ENCODE measurements at places on chromosomes 5 and 9.
A peak's percentile ranks its signal among the peaks of the same experiment; 100 is the strongest.

GRCh38 chr9:95570646-95571045 lies 53.9 kb upstream of the PTCH1 start:
- DNase-seq, result no peak

GRCh38 chr5:42951293-42951840 lies 88.8 kb downstream of the ANXA2R start:
- peak; percentile 51 for DNase-seq

DNA sequence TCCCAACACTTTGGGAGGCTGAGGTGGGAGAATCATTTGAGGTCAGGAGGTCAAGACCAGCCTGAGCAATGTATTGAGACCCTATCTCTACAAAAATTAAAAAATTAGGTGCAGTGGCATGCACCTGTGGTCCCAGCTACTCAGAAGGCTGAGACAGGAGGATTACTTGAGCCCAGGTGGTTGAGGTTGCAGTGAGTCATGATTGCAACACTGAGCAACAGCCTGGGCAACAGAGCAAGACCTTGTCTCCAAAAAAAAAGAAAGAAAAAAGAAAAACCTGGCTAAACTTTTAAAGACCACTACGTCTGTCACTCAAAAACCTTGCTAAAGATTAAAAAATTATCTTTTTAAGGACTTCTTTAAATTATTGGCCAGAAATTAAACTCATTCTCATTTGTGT lies 59.8 kb upstream of the ABCA1 start:
- DNase-seq, result no peak

GRCh38 chr5:15575666-15576065 lies 75.7 kb downstream of the FBXL7 start:
- no peak for DNase-seq

DNA sequence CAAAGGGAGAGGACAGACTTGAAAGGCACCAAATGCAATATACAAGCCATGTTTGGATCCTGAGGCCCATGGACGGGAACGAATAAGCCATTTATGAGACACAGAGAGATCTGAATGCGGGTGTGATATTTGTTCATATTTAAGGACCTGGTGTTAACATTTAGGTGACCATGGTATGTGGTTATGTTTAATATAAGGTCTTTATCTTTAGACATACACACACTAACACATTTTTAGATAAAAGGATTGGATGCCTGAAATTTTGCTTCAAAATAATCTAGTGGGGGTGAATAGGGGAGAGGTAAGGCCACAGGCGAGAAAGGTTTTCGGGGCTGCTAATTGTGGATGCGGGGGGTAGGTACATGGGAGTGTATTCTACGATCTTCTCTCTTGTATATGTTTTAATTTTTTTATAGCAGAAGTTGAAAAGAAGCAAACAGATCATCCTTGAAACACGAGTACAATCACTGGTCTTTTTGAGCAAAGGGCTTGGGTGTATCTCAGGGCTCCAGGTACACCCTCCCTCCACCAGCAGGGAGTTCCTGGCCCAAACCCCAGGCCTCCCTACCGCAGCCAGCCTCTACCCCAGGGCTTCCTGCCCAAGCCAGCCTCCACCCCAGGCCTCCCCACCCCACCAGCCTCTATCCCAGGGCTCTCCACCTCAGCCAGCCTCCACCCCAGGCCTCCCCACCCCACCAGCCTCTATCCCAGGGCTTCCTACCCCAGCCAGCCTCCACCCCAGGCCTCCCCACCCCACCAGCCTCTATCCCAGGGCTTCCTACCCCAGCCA lies 12.2 kb downstream of the AKNA start:
- no peak for DNase-seq

GRCh38 chr9:35051069-35051967 lies 21.1 kb downstream of the VCP start:
- DNase-seq, result peak; percentile 27

GRCh38 chr5:126794157-126794828 lies 17.4 kb downstream of the LMNB1 start:
- DNase-seq, result no peak

GRCh38 chr5:103340717-103341388 lies 82.3 kb downstream of the MACIR start:
- DNase-seq, result no peak

DNA sequence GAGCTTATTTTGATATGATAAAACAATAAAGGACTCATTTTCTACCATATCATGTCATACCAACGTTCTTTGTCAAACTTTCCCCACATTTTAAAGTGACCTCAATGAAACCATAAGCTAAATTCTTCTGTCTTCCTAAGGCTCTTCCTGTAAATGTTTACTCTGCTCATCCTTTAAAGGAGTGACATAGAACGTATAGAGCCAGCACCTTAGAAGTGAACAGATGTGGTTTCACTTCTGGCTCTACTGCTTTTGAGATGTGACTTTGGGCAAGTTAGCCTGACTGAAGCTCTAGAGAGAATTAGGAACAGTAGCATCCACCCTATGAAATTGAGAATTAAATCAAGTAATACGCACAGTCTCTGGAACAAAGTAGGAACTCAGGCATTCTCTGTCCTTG lies 24.1 kb downstream of the SAR1B start:
- no peak for DNase-seq

DNA sequence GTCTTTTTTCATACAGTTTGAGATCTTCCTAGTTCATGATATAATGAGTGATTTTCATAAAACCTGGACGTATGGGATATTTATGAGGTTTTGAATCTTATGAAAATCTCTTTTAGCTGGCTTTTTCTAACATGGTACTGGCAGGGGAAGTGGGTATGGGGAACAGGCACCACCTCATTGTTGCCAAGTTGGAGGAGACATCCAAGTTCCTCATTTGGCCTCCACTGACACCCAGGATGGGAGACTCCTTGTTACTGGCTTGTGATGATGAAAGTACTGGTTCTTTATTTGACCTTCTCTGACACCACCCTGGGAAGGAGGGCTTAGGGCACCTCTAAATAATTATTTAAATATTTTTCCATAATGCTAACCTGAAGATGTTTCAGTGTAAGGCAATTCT lies 4.0 kb upstream of the TNPO1 start:
- DNase-seq, result peak; percentile 82

DNA sequence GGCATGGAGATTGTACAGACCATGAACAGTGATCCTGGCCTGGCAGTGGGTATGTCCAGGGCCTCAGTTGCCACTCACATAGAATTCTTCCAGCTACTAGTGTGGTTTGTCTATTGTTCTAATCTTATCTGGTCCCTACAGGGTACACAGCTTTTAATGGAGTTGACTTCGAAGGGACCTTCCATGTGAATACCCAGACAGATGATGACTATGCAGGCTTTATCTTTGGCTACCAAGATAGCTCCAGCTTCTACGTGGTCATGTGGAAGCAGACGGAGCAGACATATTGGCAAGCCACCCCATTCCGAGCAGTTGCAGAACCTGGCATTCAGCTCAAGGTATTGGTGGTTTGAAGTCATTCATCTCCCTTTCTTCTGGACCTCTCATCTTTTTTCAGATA lies 43.8 kb downstream of the THBS4 start:
- no peak for DNase-seq

DNA sequence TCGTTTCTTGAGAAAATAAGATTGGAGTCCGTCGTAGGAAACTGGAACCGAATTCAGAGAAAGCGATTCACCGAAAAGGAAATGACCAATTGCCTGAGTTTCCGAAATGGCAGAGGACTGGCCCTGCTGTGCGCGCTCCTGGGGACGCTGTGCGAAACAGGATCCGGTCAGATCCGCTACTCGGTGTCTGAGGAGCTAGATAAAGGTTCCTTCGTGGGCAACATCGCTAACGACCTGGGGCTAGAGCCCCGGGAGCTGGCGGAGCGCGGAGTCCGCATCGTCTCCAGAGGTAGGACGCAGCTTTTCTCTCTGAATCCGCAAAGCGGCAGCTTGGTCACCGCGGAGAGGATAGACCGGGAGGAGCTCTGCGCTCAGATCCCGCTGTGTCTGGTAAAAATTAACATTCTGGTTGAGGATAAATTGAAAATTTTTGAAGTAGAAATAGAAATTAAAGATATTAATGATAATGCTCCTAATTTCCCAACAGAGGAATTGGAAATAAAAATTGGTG lies 379 bp downstream of the PCDHGA3 start:
- DNase-seq, result no peak

DNA sequence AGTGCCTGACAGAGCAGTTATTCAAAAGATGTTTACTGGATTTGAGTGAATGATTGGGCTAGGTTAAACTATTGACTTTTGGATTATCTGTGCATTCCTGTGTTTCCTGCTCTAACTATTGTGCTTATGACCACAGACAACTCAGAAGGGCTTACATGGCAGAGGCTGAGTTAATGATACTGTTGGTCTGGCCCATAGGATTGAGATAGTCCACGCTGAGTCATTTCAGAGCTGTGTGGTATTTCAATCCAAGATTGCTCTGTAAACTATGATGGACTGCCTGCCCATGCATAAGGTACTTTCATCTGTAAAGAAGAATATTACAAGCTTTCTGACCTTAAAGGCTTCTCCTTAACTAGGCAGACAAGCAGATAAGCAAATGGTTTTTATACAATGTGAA lies 49.1 kb upstream of the SLIT3 start:
- DNase-seq, result no peak

- DNase-seq, result no peak
Measured at GRCh38 chr9:125966466-125966865, 219.3 kb downstream of the PBX3 start.

GRCh38 chr9:32551276-32552051 lies 663 bp upstream of the SMIM27 start:
- peak; percentile 62 for DNase-seq

GRCh38 chr5:122126756-122127321 lies 2.5 kb upstream of the ZNF474 start:
- no peak for DNase-seq

DNA sequence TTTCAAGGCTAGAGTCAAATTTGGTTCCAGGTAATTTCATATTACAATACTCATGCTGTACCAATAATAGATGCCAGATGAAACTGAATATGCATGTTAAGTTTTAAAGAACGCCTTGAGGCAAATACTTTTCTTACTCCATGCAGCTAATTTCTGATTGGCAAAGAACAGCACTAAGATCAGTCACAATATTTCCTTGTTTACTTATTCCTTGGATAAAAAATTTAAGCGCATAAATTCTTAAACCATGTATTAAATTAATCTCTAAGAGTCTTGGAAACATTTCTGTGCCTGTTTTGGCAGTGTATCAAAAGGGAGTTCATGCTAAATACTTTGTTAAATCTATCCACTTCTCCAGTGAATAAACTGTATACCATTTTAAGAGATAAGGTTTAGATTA lies 173.5 kb downstream of the SLC12A2 start:
- DNase-seq, result no peak

- no peak for DNase-seq
Measured at GRCh38 chr5:61449804-61450492, 117.9 kb downstream of the ZSWIM6 start.

GRCh38 chr5:819078-819477 lies 31.7 kb downstream of the ZDHHC11 start:
- no peak for DNase-seq

DNA sequence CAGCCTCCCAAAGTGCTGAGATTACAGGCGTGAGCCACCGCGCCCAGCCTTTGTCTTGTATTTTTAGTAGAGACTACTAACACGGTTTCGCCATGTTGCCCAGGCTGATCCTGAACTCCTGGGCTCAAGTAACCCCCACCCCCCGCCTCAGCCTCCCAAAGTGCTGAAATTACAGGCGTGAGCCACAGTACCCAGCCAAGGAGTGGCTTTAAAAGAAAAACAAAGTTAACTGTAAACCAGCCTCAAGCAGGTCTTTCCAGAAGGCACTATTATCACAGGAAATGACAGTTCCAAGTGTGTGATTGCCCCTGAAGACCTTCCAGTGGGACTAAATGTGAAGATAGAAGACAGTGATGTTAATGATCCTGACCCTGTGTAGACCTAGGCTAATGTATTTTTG lies 31.1 kb downstream of the SIL1 start:
- no peak for DNase-seq

DNA sequence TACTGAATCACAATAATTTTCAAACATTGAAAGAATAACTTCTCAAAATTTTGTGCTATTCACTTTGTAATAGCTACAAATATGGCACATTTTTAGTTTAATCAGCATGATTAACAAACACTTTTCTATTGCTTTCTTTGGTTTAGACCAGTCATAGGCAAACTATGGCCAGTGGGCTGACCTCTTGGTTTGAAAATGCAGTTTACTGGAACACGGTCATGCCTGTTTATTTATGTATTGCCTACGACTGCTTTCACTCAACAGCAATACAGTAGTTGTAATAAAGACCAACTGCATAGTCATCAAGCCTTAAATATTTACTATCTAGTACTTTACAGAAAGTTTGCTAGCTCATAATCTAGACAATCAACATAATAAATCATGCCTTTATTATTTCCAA lies 810.8 kb downstream of the TLE1 start:
- no peak for DNase-seq

GRCh38 chr9:123551734-123552133 lies 195.7 kb downstream of the CRB2 start:
- no peak for DNase-seq

DNA sequence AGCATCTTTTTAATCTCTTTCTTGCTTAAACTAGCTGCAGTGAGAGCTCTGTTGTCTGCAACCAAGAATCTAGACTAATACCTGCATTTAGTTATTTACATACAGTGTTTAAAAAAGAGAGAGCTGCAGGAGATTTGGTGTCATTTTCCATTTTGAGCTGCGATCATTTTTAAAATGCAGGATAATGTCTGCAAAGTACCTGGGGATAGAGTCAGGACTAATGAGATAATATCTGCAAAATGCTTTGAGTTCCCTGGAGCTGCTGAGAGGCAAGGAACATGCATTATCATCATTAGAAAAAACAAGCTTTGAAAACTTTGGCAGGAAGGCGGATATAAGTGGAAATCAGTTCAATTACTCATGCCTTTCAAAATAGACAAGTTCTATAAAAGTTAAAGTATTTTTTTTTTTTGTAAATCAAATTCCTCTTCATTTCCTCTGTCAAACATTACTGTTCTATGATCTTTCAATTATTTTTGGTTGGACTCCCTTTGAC lies 21.8 kb upstream of the ANKRD33B start:
- no peak for DNase-seq

DNA sequence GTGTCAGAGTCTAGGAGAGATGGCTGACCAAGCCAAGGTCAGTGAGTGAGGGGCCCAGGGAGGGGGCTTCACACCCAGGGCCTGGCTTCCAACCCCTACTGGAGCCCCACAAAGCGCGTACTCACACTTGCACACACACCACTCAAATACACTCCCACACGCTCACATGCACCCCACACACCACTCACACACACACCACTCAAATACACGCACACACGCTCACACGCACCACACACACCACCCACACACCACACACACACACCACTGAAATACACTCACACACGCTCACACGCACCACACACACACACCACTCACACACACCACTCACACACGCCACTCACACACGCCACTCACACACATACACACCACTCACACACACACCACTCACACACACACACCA lies 5.7 kb upstream of the ASB6 start:
- no peak for DNase-seq

All from inflammatory macrophage treated with lipopolysaccharide for 4 hours (primary cell).